ENCODE measurements at places on chromosomes 16 and 17. TPM values are rescaled to one million over a fixed set of nuclear protein-coding genes. Genes with fewer than 3 reads are reported as not detected.

ADAP2 gene
- total RNA-seq: 0.27 TPM

CACNA1G gene
- not detected for total RNA-seq

SLC13A5 gene
- not detected for total RNA-seq

KRTAP3-2 gene
- not detected for total RNA-seq

PRDM7 gene
- not detected for total RNA-seq

NATD1 gene
- 3.2 TPM for total RNA-seq

PRCD gene
- 0.65 TPM for total RNA-seq

MARVELD3 gene
- total RNA-seq: 0.13 TPM

PLA2G10 gene
- total RNA-seq: not detected

SLC47A1 gene
- 8.6 TPM for total RNA-seq

KRT9 gene
- not detected for total RNA-seq

CRAMP1 gene
- 16.0 TPM for total RNA-seq

SLC5A10 gene
- total RNA-seq: not detected
